Activated T-cell treated with anti-CD3 and anti-CD28 coated beads, Interleukin-2, amount 50 U/mL, for 72 hours (primary cell): ENCODE measurements at places on chromosomes 11 and 22. TPM values are rescaled to one million over a fixed set of nuclear protein-coding genes. Genes with fewer than 3 reads are reported as not detected.

DNA sequence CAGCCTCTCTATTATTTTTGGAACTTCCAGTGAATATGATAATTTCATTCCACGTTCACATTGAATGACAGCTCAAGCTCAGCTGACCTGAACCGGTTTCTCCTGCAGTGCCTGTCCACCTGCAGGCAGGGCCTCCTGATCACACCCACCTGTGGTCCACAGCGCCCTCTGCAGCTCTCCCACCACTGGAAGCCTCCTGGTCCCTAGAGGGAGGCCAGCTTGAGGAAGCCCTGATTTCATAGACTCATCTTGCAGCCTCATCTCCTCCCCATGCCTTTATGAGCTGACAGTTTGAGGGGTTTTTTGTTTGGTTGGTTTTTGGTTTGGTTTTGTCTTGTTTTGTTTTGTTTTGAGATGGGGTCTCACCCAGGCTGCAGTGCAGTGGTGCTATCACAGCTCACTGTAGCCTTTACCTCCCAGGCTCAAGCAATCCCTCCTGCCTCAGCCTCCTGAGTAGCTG, 29.9 kb upstream of the MALAT1 start:
- H3K27me3 ChIP-seq = no peaks in the 10 kb centered on the region
- no peak overlapping the region for H3K27ac ChIP-seq
- H3K4me3 ChIP-seq = peak overlapping the region; percentile 4

- no peak for DNase-seq
- peaks cover 92% of the 10 kb centered on the region for H3K4me1 ChIP-seq
- H3K27me3 ChIP-seq = peaks cover 6% of the 10 kb centered on the region
- H3K36me3 ChIP-seq = peaks cover 4% of the 10 kb centered on the region
Measured at GRCh38 chr22:25077964-25078363, 121.7 kb upstream of the CRYBB3 start.

DNA sequence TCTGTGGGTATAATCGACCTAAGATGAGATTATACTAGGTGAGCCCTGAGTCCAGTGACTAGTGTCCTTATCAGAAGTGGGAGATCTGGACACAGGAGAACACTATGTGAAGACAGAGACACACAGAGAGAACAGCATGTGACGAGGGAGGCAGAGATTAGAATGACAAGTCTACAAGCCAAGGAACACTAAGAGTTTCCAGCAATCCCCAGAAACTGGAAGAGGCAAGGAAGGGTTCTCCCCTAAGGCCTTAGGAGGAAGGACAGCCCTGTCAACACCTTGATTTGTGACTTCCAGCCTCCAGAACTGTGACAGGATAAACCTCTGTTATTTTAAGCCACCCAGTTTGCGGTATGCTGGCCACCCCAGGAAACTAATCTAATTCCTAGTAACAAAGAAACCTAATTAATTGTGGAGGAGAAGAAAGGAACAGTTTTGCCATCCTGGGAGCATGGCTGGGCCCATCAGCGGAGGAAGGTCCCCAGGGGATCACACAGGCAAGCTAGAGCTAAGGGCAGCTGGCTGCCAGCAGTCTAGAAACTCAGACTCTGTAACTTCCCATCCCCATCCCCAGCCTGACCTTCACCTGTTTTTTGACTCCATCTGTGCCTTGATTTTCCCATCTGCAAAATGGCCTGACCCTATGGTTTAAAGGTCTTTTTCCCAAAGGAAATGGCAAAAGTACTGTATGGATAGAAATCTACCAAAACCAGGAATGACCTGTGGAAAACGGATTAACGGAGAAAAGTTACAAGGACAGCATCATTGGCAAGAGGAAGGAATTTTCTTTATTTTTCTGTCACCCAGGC, 10.3 kb upstream of the THOC5 start:
- no peaks in the 10 kb centered on the region for H3K4me1 ChIP-seq
- no peak for DNase-seq
- H3K27me3 ChIP-seq = no peaks in the 10 kb centered on the region
- H3K27ac ChIP-seq = no peak overlapping the region

DNA sequence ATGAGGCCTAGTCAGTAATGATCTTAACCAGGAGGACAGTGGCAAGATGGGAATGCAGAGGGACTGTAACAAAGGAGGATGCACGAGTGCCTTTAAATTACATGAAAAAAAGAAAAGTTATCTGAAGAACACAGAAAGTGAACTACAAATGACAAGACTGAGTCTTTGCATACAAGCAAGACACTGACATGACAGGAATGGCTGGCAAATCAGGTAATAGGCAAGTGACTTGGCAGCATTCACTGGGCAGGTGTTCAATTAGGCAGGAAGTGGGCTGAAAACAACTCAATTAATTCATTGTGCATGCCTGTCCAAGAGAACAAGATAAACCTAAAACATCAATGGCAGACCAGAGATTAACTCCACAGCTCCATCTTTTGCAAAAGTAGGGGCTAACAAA, 24.0 kb downstream of the SMCO4 start:
- H3K4me1 ChIP-seq = peaks cover 15% of the 10 kb centered on the region
- no peak for DNase-seq
- no peaks in the 10 kb centered on the region for H3K36me3 ChIP-seq
- H3K27ac ChIP-seq = no peak overlapping the region
- H3K27me3 ChIP-seq = no peaks in the 10 kb centered on the region

- no peak for DNase-seq
- no peak overlapping the region for H3K27ac ChIP-seq
- no peaks in the 10 kb centered on the region for H3K27me3 ChIP-seq
- no peaks in the 10 kb centered on the region for H3K4me1 ChIP-seq
Measured at GRCh38 chr11:82792319-82792718, 58.7 kb upstream of the FAM181B start.

- H3K36me3 ChIP-seq = peaks cover 3% of the 10 kb centered on the region
- no peaks in the 10 kb centered on the region for H3K27me3 ChIP-seq
- H3K27ac ChIP-seq = peak overlapping the region; percentile 34
- no peak overlapping the region for H3K4me3 ChIP-seq
- no peaks in the 10 kb centered on the region for H3K4me1 ChIP-seq
Measured at GRCh38 chr22:24068377-24068680, 57.2 kb downstream of the CABIN1 start.

GRCh38 chr22:20549232-20549841, 41.9 kb downstream of the MED15 start:
- H3K4me3 ChIP-seq = peak overlapping the region; percentile 98
- peaks cover 9% of the 10 kb centered on the region for H3K36me3 ChIP-seq

GRCh38 chr11:9783986-9784385, 120.1 kb downstream of the SWAP70 start:
- no peak overlapping the region for H3K4me3 ChIP-seq
- H3K36me3 ChIP-seq = no peaks in the 10 kb centered on the region
- H3K4me1 ChIP-seq = no peaks in the 10 kb centered on the region
- H3K27ac ChIP-seq = peak overlapping the region; percentile 38
- DNase-seq = no peak

DNA sequence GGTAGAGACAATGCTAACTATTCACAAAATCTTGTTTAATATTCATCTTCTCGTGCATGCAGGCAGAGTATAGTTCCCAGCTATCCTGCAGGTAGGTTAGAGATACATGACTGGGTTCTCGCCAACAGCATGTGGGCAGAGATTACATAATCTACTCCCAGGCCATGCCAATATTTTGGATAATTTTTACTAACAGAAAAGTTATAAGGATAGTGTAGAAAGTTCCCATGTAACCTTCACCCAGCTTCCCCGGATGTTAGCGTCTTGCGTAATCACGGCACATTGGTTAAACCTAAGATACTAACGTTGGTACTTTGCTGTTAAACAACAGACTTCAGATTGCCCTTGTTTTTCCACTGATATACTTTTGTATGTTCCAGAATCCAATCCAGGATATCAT, 215.5 kb upstream of the LARGE1 start:
- no peaks in the 10 kb centered on the region for H3K4me1 ChIP-seq
- H3K36me3 ChIP-seq = no peaks in the 10 kb centered on the region
- no peaks in the 10 kb centered on the region for H3K27me3 ChIP-seq
- DNase-seq = no peak
- H3K27ac ChIP-seq = no peak overlapping the region

GRCh38 chr22:41836551-41836950, 3.6 kb downstream of the SREBF2 start:
- peaks cover 19% of the 10 kb centered on the region for H3K36me3 ChIP-seq
- no peaks in the 10 kb centered on the region for H3K27me3 ChIP-seq
- DNase-seq = no peak
- H3K4me1 ChIP-seq = peaks cover 74% of the 10 kb centered on the region
- H3K27ac ChIP-seq = peak overlapping the region; percentile 27

DNA sequence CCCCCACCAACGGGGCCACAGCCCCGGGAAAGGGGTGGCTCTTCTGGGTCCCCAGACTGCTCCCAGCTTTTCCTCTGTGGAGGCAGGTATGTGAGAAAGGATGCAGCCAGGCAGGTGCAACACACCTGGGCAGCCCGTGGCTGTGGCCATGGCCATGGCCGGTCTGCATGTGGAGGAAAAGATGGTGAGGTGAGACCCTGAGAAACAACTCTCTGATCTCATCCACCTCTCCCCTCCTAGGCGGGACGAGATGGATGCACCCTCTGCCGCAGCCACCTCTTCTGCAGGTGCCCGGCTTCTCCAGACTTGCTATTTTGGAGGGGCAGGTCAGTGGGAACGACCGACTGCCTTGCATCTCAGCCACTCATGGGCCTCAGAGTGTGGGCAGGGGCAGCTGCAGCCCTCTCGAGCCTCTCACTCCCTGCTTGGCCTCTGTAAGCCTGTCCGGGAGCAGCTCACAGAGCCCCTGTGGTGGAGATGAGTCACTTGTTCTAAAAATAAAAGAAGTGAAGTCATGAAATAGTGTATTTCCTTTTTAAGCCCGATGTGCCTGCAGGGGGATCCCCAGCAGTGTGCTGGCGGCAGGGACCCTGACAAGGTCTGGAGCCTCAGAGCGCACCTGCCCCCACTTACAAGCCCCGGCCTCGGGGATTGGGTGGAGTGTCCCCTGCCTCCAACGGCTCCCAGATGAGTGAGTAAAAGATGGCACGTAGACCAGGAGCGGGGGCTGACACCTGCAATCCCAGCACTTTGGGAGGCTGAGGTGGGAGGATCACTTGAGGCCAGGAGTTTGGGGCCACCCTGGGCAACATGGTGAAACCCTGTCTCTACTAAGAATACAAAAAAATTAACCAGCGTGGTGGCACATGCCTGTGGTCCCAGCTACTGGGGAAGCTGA, 10.7 kb downstream of the SMIM38 start:
- peaks cover 23% of the 10 kb centered on the region for H3K4me1 ChIP-seq
- DNase-seq = peak; percentile 49
- H3K4me3 ChIP-seq = peak overlapping the region; percentile 70

- H3K4me3 ChIP-seq = no peak overlapping the region
- peak; percentile 80 for DNase-seq
Measured at GRCh38 chr22:37498289-37498909, 12.2 kb upstream of the MFNG start.

GRCh38 chr22:19932367-19933206, 9.0 kb upstream of the COMT start:
- H3K36me3 ChIP-seq = peaks cover 8% of the 10 kb centered on the region
- no peak overlapping the region for H3K4me3 ChIP-seq
- no peak for DNase-seq
- no peaks in the 10 kb centered on the region for H3K4me1 ChIP-seq
- H3K27ac ChIP-seq = no peak overlapping the region
- no peaks in the 10 kb centered on the region for H3K27me3 ChIP-seq

DNA sequence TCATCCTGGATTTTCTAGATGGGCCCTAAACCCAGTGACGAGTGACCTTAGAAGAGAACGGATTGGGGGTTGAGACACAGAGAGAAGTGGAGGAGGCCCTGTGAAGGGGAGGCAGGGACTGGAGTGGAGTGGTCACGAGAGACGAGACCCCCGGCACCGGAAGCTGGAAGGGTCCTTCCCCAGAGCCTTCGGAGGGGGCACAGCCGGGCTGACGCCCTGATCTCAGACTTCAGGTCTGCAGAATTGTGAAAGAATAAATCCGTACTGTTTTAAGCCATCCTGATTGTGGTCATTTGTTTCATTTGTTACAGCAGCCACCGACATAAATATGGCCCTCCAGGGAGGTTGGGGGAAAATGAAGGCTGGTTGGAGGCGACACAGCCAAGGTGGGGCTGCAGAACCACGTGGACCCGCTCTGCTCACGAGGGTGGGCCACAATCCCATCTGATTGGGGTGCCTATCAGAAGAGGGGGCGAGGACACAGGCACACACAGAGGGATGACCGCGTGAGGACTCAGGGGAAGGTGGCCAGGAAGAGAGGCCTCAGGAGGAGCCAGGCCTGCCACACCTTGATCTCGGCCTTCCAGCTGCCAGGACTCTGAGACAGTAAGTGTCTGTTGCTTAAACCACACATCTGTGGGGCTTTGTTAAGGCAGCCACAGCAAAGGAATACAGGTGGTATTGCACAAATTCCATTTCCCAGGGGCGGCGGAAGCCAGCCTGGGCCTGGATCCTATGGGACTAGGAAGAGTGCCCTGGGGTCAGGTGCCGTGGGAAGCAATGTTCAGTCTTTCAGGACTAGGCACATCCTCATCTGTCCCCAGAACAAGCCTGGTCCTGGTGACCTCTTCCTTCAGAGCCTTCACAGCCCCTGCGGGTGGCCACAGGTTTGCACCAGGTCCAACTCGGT, 73.3 kb upstream of the SHANK2 start:
- H3K4me3 ChIP-seq = no peak overlapping the region
- no peak overlapping the region for H3K27ac ChIP-seq
- H3K27me3 ChIP-seq = no peaks in the 10 kb centered on the region
- H3K36me3 ChIP-seq = no peaks in the 10 kb centered on the region
- no peak for DNase-seq

DNA sequence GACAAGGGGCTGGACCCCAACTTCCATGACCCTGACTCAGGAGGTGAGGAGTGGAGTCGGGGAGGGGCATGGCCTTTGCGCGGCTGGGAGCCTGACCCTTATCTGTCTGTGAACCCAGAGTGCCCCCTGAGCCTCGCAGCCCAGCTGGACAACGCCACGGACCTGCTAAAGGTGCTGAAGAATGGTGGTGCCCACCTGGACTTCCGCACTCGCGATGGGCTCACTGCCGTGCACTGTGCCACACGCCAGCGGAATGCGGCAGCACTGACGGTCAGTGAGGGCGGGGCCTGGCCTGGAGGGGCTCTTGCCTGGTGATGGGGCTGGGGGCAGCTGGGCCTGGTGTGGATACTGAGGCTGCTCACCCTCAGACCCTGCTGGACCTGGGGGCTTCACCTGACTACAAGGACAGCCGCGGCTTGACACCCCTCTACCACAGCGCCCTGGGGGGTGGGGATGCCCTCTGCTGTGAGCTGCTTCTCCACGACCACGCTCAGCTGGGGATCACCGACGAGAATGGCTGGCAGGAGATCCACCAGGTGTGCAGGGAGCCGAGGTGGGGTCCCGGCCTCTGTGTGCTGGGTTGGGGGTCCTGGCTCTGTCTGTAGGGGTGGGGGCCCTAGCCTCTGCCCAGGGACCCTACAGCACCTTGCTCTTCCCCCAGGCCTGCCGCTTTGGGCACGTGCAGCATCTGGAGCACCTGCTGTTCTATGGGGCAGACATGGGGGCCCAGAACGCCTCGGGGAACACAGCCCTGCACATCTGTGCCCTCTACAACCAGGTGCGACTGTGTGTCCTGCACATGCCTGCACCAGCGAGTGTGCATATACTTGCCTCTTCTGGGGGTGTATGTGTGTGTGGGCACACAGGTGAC, 6.3 kb downstream of the SHANK3 start:
- H3K36me3 ChIP-seq = no peaks in the 10 kb centered on the region
- H3K4me1 ChIP-seq = no peaks in the 10 kb centered on the region
- no peak overlapping the region for H3K4me3 ChIP-seq

Gene SUN2
- total RNA-seq = 179 TPM

Gene FAM180B
- 0.16 TPM for total RNA-seq

Gene TEX12
- total RNA-seq = not detected

Gene OR6X1
- not detected for total RNA-seq

Gene CCND1
- total RNA-seq = 1.5 TPM

Gene OR52E8
- not detected for total RNA-seq
